ENCODE measurements at places on chromosomes 16 and 17. TPM values are rescaled to one million over a fixed set of nuclear protein-coding genes. Genes with fewer than 3 reads are reported as not detected.

Gene NUPR1
- total RNA-seq: 20.2 TPM

Gene CACNG4
- total RNA-seq: not detected

Gene MLYCD
- total RNA-seq: 8.5 TPM

Gene CHST5
- not detected for total RNA-seq

Gene SLC35G6
- total RNA-seq: not detected

- DNase-seq: no peak
These were observed 5.4 kb downstream of the TSC2 start for GRCh38 chr16:2053211-2053610.

DNA sequence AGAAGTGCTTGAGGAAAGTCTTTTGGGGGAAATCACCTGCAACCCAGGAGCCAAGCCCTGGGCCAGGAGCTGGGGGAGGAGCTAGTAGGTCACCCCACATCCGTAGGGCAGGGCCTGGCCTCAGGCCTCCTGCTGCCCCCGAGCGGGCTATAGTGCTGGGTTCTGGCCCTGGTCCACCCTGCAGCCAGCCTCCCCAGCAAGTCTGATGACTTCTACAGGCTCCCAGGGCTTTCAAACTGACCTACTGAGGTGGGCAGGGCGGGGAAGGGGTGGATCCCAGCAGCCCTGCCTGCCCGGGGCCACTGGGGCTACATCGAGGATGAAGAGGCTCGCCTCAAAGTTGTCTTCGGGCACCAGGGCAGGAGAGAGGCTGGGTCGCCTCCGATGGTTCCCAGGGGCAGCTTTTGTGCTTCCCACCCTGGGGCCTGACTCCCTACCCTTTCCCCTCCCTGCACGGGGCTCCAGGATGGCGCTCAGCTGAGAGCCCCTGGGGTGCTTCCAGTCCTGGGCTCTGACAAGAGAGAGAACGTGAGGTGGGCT lies 5.0 kb downstream of the CENPX start:
- DNase-seq: no peak

DNA sequence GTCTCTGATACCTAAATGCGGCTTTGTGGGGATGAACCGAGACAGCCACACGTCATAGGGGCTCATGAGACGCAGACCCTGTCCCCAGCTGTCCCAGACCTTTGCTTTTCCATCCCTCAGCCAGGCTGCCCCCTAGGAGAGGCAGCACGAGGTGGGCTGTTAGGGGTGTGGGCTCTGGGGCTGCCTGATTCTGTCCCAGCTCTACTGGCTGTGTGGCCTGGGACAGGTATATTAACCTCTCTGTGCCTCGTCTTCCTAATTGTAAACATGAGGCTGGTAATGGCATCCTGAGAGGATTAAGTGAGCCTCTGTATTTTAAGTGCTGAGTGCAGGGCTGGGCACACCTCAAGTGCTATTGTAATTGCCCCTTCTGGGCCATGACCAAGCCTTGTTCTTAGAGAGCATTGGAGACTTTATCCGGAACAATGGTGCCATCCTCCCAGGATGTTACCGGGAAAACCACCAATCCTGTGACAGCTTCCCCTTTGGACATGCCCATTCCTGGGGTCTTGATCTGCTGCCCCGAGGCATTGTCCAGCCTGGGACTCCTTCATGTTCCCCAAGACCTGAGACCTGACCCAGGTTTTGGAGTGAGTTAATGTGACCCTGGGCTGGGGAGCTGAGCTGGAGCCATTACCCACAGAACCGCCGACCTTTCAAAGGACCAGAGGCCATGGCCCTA lies 5.1 kb downstream of the ADGRG1 start:
- no peak for DNase-seq

GRCh38 chr17:57135026-57135788 lies 50.2 kb downstream of the AKAP1 start:
- DNase-seq: no peak

- DNase-seq: no peak
These were observed 61.1 kb upstream of the NOL11 start for GRCh38 chr17:67656494-67657203.
